ENCODE measurements at places on chromosomes 11 and 22.
A peak's percentile ranks its signal among the peaks of the same experiment; 100 is the strongest.

DNA sequence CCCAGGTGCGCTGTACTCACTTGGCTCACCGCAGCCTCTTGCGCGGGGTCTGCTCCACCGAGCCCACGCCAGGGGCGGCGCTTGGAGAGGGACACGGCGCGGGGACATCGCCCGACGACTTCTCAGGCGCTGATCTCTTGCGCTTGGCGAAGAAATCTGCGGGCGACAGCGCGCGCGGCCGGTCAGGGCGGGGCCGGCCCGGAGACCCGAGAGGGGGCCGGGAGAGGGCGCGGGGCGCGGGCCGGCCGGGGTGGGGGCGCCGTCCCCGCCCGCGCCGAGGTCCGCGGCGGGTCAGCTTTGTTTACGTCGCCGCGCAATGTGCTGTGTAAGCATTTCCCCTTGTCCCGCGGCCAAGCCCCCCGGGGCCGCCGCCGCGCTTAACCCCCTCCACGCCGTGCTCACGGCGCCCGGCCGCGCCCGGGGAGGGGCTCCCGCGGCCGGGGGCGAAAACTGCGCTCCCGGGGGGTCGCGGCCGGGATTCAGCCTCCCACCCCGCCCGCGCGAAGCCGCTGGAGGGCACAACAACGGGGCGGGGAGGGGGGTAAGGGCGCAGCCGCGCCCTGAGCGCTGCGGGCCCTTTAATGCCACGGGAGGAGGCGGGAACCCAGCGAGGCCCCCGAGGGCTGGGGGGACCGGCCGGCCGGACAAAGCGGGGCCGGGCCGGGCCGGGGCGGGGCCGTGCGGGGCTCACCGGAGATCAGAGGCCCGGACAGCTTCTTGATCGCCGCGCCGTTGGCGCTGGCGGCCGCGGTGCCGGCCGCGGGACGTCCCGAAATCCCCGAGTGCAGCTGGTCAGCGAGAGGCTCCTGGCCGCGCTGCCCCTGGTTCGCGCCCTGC, 1.4 kb downstream of the CDKN1C start:
- peak; percentile 46 for DNase-seq

DNA sequence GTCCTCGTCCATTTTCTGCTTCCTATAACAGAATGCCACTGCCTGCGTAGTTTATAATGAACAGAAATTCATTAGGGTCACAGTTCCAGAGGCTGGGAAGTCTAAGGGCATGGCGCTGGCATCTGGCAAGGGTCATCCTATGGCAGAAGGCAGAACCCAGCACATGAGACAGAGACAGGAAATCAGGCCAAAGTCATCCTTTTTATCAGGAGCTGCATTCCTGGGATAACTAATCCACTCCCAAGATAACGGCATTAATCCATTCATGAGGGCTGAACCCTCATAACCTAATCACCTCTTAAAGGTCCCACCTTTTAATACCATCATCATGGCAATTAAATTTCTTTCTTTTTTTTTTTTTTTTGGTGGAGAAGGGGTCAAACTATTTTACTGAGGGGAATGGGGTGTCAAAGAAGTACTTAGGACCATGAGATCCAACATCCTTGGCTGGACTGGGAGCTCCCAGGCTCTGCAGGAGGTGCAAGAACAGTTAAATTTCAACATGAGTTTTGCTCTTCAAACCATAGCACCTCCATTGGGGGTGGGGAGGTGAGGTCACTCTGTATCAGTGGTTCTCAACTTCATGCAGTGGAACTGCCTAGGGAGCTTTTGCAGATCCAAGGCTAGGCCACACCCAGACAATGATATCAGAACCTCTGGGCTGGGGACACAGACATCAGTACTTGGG, 4.4 kb downstream of the TMEM109 start:
- no peak for DNase-seq

DNA sequence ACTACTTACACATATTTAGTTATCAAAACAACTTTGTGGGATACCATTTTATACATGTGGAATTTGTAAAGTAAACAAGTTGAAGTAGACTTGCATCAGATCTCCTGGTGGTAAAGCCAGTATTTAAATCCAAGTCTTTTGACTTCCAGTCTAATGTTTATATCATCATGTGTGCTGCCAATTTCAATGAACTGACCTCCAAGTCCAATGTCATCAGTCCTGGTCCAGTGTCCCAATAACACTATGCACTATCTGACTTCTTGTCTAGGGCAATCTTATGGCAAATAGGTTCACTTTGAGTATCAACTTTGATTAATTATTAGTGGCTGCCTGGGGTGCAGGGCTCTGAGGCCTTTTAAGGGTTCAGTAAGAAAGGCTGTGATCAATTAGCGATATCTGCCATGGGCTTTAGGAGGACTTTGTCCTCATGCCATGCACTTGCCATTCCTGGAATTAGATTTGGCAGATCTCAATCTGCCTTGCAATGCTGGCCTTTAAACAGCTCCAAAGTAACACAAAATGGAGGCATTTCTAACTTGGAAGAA, 9.6 kb upstream of the PTS start:
- no peak for DNase-seq

DNA sequence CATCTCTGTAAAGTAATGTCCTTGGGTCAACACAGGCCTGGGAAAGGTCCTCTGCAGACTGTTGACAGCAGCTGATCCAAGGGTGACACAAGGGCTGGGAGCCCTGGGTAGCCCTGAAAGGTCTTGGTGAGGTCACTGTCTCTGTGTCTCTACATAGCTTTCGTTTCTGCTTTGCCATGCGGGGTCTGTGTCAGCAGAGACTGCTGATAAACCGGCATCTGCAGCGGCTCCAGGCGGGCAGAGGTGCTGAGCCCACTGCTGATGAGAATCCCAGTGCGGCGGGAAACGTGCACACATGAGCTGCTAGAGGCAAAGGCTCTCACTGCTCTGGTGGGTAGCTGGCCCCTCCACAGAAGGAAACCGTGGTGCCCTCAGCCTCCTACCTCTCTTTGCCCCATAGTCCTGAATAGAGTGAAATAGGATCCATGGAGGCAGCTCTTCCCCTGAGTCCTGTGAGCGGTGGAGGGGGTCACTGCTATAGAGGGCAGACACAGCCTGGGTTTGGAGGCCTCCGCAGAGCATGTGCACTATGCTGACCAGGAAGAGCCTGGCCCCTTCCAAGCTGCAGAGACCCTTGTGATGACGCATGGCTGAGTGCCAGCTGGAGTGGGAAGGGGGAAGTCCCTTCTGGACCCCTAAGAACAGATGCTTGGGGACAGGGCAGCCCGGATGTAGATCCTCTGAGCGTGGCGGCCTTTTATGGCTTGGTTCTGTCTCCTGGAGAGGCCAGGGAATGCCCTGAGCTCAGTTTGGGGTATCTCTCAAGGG, 17.8 kb upstream of the ST3GAL4 start:
- DNase-seq, result no peak

GRCh38 chr11:3163241-3163981, 1.7 kb downstream of the OSBPL5 start:
- DNase-seq, result no peak

GRCh38 chr11:19751055-19751454, 38.4 kb downstream of the NAV2 start:
- no peak for DNase-seq

GRCh38 chr11:48008951-48009270, 28.6 kb downstream of the PTPRJ start:
- no peak for DNase-seq

DNA sequence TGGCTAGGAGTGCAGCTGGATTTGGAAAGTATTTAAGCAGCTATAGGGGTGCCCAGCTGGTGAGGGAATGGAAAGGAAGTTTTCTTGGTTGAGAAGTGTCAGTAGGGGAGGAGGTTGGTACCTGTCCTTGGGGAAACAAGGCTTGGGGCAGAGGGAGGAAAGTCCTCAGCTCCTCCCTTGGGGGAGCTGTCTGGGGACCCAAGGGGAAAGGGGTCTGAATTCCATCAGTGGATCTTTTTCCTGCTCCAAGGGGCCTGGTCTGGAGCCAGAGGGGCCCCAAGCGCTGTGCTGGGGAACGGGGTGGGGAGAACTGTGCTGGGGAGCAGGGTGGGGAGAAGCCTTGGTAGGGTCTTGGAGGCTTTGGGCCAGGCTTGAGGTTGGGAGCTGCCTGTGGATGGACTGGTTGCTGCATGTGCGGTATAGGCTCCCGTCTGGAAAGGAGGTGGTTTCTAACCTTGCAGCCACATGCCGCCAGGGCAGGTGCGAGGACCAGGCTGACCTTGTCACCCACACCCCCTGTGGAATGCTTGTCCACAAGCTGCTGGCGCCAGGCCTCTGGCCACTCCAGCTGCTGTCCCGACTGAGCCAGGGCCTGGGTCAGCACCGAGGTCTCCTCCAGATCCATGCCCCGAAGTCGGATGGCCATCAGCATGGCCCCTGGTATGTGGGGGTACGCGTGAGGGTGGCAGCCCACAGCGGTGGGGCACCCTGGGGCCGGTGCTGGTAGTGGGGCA, 963 bp downstream of the TYMP start:
- no peak for DNase-seq

DNA sequence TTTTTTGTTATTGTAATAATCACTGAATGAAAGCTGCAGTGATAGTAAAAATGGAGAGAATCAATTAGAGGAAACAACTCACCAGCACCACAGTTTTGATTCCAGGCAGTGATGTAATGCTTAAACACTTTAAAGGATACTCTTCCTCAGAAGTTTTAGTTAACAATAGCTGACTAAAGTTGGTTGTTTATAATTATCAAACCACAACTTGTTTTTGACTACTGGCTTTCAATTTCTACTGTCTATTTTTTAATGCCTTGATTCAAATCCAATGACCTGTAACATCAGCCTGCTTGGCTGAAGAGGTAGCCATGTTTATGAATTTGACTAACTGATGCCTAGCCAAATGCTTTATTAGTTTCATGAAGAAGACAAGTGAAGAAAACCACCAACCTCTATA, 18.2 kb upstream of the CASP12 start:
- peak; percentile 79 for DNase-seq

- no peak for DNase-seq
Observed at GRCh38 chr11:134993691-134994243, 581.7 kb upstream of the B3GAT1 start.

- no peak for DNase-seq
Observed at GRCh38 chr22:27995801-27996528, 76.9 kb upstream of the PITPNB start.

GRCh38 chr11:13495929-13496328, at the start of gene PTH:
Gene PTH (minus strand): TSS chr11:13495997. CDS start chr11:13492855, 3,142 bp downstream.
- DNase-seq, result no peak

DNA sequence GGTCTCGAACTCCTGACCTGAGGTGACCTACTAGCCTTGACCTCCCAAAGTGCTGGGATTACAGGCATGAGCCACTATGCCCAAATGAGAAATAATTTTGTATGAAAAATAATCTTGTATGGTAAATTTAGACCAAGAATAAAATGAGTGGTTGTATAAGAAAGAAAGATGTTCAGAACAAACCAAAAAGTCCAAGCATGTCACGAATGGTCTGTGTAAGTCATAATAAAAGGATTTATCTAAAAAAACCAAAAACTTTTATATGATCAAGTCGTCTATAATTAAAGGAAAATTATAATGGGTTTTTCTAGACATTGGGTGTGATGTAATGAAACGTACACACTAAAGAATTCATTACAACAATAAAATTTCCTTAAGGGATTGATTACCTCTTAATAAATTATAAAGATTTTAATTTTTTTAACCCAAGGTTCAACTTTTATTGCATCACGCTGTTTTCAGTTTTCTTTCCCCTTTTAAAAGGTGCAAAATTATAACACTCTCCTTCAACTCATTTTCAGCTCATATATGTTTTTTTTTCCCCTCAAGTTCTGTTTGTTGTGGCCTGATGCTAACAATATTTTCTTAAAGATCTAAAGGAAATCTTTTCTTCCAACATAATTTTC, 8.9 kb upstream of the AQP11 start:
- DNase-seq, result no peak

- DNase-seq, result no peak
Observed at GRCh38 chr11:98036810-98037209, 983.9 kb upstream of the CNTN5 start.

GRCh38 chr11:64437426-64437825, 78.5 kb downstream of the RPS6KA4 start:
- no peak for DNase-seq
